ENCODE measurements at places on chromosomes 2 and 18. TPM values are rescaled to one million over a fixed set of nuclear protein-coding genes. Genes with fewer than 3 reads are reported as not detected.

- peak overlapping the region; percentile 21 for H3K4me3 ChIP-seq
- no peaks in the 10 kb centered on the region for H3K36me3 ChIP-seq
- H3K27ac ChIP-seq, result peak overlapping the region; percentile 62
- peak; percentile 81 for DNase-seq
Measured at GRCh38 chr2:145411493-145411892, 891.6 kb upstream of the ZEB2 start.

GRCh38 chr18:58515175-58515775 is 113.6 kb downstream of the ALPK2 start:
- H3K4me1 ChIP-seq, result no peaks in the 10 kb centered on the region
- no peaks in the 10 kb centered on the region for H3K36me3 ChIP-seq
- H3K27ac ChIP-seq, result no peak overlapping the region
- no peak for DNase-seq
- no peak overlapping the region for H3K4me3 ChIP-seq

DNA sequence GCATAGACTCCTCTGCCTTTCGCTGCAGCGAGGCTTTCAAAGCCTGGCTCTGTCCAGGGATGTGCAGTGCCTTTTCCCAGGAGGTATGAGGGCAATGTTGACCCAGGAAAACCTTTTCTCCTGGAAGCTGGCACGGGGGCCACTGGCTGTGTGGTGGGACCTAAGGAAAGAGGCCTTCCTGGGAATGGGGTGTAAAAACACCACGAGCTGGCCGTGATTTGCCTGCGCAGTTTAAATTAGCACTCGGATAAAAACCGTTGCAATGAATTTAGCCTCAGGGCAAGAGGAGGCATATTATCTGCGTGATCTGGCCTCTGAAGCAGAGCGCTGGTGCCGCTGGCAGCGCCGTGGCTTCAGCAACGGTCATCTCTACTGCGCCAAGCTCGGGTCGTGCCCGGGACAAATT is 3.0 kb downstream of the OSR1 start:
- no peak for DNase-seq
- H3K4me3 ChIP-seq, result no peak overlapping the region
- no peak overlapping the region for H3K27ac ChIP-seq
- H3K4me1 ChIP-seq, result peaks cover 58% of the 10 kb centered on the region
- peaks cover 97% of the 10 kb centered on the region for H3K27me3 ChIP-seq

DNA sequence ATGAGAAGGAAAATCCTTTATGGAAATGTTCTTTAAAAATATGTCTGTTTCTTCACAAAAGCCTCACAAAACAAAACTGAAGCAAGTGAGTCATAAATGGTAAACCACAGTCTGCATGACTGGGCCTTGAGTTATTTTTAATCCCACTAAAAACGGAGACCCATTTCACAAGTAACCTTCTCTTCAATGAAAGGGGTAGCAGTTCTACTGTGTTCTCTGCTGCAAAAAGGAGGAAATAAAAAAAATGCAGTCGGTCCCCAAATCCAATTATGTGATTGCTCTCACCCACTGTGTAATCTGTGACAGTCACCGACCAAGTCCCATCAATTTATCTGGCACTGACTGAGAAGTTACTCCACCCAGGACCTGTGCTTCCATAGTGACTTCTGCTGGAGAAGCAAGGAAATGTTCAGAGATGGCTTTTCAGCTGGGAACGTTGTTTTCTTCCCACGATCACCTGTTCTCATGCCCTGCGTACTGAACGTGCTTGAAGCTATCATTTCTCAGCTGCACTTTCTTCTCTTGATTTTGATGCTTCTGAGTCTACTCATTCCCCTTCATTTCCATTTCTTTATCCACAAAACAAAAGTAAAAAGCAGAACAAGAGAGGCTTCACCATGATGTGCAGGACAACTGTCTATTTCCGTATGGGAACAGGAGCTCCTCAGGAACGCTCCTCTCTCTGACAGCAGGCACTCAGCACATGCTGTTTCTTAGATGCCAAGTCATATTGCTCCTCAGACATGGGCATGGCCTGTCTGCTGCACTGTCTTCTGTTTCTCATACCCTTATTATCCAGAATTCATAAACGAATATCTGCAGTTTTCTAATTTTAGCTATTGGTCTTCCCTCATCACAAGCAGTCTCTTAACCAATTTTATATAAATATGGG is 80.0 kb upstream of the TMEM200C start:
- H3K36me3 ChIP-seq, result no peaks in the 10 kb centered on the region
- H3K27me3 ChIP-seq, result no peaks in the 10 kb centered on the region
- H3K4me1 ChIP-seq, result peaks cover 24% of the 10 kb centered on the region
- H3K4me3 ChIP-seq, result no peak overlapping the region
- DNase-seq, result peak; percentile 10

DNA sequence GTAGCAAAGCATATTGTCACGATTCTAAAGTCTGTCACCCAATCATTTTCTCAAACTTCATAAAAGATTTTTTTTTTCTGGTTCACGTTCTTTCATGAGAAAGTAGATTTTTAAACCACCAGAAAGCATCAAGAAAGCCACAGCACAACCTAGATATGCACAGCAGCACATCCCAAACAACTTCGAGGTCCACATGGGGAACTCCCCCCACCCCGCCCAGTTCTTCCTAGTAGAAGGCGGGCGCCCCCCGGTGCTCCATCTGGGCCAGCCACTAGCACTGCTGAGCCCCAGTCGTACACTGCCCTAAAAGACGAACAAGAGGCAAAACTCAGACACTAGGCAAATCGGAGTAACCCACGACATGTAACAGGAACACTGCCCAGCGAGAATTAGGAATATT is 15.5 kb downstream of the HDLBP start:
- no peak overlapping the region for H3K4me3 ChIP-seq
- no peaks in the 10 kb centered on the region for H3K27me3 ChIP-seq
- H3K36me3 ChIP-seq, result no peaks in the 10 kb centered on the region
- DNase-seq, result no peak

DNA sequence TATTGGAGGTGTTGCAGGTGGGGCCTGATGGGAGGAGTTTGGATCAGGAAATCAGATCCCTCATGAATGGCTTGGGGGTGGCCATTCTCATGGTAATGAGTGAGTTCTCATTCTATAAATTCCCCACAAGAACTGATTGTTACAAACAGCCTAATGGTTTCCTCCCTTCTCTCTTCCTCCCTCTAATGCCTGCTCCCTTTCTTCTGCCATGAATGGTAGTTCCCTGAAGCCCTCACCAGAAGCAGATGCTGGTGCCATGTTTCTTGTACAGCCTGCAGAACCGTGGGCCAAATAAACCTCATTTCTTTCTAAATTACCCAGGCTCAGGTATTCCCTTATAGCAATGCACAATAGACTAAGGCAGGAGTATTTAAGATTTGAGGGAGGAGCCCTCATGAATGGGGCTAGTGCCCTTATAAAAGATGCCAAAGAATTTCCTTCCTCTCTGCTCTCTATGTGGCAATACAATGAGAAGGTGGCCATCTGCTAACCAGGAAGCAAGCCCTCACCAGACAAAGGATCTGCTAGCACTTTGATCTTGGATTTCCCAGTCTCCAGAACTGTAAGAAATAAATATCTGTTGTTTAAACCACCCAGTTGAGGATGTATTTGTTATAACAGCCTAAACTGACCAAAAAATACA is 251.8 kb downstream of the ZEB2 start:
- H3K27ac ChIP-seq, result no peak overlapping the region
- H3K36me3 ChIP-seq, result no peaks in the 10 kb centered on the region
- H3K4me1 ChIP-seq, result no peaks in the 10 kb centered on the region
- no peak overlapping the region for H3K4me3 ChIP-seq

GRCh38 chr18:22628795-22629510 is 211.2 kb upstream of the CTAGE1 start:
- no peaks in the 10 kb centered on the region for H3K27me3 ChIP-seq
- no peak overlapping the region for H3K4me3 ChIP-seq
- no peaks in the 10 kb centered on the region for H3K4me1 ChIP-seq
- DNase-seq, result no peak

GRCh38 chr18:6795307-6795706 is 65.8 kb downstream of the ARHGAP28 start:
- no peak overlapping the region for H3K4me3 ChIP-seq
- no peaks in the 10 kb centered on the region for H3K36me3 ChIP-seq
- DNase-seq, result no peak
- H3K27me3 ChIP-seq, result no peaks in the 10 kb centered on the region

GRCh38 chr2:223870840-223871611 is 33.6 kb upstream of the AP1S3 start:
- no peak for DNase-seq
- peaks cover 15% of the 10 kb centered on the region for H3K36me3 ChIP-seq
- no peaks in the 10 kb centered on the region for H3K27me3 ChIP-seq
- H3K27ac ChIP-seq, result no peak overlapping the region
- H3K4me1 ChIP-seq, result peaks cover 2% of the 10 kb centered on the region

DNA sequence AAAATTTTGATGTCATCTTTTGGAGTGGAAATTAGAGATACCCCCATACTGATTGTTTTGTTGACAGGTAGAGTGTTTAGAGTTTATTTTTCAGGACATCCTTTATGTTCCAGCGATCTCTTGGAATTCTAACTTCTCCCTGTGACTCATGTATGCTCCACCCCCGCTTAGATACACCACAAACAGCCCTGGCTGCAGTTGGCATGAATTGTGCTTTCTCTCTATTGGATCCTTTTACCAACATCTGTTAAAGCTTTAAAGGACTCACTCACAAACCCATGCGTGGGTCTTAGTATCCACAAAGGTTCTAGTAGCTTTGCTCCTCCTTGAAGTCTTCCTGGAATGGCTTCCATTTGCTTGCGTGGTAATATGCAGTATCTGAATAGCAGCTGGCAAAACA is 409.5 kb upstream of the POU3F3 start:
- no peak overlapping the region for H3K27ac ChIP-seq
- DNase-seq, result no peak
- H3K4me1 ChIP-seq, result no peaks in the 10 kb centered on the region
- no peak overlapping the region for H3K4me3 ChIP-seq

GRCh38 chr18:59159265-59159664 is 19.6 kb downstream of the SEC11C start:
- H3K27ac ChIP-seq, result no peak overlapping the region
- H3K36me3 ChIP-seq, result peaks cover 5% of the 10 kb centered on the region
- no peak for DNase-seq
- no peaks in the 10 kb centered on the region for H3K27me3 ChIP-seq
- H3K4me1 ChIP-seq, result no peaks in the 10 kb centered on the region

DNA sequence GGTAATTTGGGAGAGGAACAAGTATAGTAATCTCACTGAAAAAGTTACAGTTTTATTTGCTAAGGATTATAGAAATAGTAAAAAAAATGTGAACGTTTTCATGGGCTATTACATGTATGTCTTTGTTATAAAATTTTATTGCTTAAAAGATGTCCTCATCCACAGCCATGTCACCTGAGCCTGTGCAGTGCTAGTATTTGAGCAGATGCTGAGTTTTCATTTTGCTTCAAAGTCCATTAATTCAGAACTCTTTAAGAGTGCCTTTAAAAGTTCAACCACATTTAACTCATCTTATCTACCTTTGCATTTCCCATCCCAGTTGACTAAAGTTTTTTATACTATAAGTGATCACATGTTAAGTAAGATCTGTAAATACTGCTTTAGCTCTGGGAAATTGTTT is 52.6 kb downstream of the DPP10 start:
- H3K27me3 ChIP-seq, result no peaks in the 10 kb centered on the region
- no peak for DNase-seq
- no peaks in the 10 kb centered on the region for H3K4me1 ChIP-seq
- H3K4me3 ChIP-seq, result no peak overlapping the region
- no peaks in the 10 kb centered on the region for H3K36me3 ChIP-seq
- no peak overlapping the region for H3K27ac ChIP-seq

- no peak overlapping the region for H3K27ac ChIP-seq
- no peaks in the 10 kb centered on the region for H3K27me3 ChIP-seq
- DNase-seq, result no peak
- H3K4me1 ChIP-seq, result no peaks in the 10 kb centered on the region
- no peak overlapping the region for H3K4me3 ChIP-seq
- peaks cover 8% of the 10 kb centered on the region for H3K36me3 ChIP-seq
Measured at GRCh38 chr18:9947248-9947647, 33.4 kb downstream of the VAPA start.

DNA sequence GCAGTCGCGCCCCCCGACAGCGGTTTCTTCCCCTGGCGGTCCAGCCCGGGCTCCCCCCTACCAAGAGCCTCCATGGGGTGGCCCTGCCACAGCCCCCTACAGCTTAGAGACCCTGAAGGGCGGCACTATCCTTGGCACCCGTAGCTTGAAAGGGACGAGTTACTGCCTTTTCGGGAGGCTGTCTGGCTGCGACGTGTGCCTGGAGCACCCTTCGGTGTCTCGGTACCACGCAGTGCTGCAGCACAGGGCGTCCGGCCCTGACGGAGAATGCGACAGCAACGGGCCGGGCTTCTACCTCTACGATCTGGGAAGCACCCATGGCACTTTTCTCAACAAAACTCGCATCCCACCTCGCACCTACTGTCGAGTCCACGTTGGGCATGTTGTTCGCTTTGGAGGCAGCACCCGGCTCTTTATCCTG is 475 bp downstream of the SLC4A1AP start:
- peaks cover 19% of the 10 kb centered on the region for H3K4me1 ChIP-seq
- peaks cover 6% of the 10 kb centered on the region for H3K36me3 ChIP-seq
- no peaks in the 10 kb centered on the region for H3K27me3 ChIP-seq
- DNase-seq, result no peak
- H3K27ac ChIP-seq, result peak overlapping the region; percentile 75

DNA sequence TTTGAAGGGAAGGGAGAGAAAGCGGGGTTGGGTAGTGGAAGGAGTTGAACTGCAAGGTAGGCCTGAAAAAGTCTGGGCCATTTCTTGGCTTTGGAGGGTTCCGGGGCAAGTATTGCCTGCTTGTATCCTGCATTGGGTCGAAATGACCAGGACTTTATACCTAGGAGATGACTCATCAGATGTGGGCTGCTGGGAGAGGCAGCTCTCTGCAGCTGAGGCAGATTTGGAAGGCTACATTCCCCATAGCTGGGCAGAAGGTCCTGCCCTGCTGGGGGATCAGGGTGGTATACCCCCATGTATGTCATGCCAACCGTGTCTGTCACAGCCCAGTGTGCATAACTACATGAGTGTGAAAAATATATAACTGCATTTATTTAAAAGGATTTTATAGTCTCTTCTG is 171.8 kb upstream of the SPRED2 start:
- H3K4me1 ChIP-seq, result peaks cover 58% of the 10 kb centered on the region
- H3K36me3 ChIP-seq, result no peaks in the 10 kb centered on the region
- DNase-seq, result no peak
- H3K27ac ChIP-seq, result no peak overlapping the region

- peaks cover under 1% of the 10 kb centered on the region for H3K4me1 ChIP-seq
- no peak for DNase-seq
- H3K27me3 ChIP-seq, result no peaks in the 10 kb centered on the region
- no peak overlapping the region for H3K4me3 ChIP-seq
Measured at GRCh38 chr2:217393585-217394032, 533.7 kb upstream of the TNP1 start.

GRCh38 chr2:195411219-195411687 is 245.8 kb upstream of the SLC39A10 start:
- H3K4me3 ChIP-seq, result no peak overlapping the region
- H3K4me1 ChIP-seq, result peaks cover 12% of the 10 kb centered on the region
- no peaks in the 10 kb centered on the region for H3K36me3 ChIP-seq
- H3K27ac ChIP-seq, result no peak overlapping the region
- DNase-seq, result no peak

- H3K36me3 ChIP-seq, result no peaks in the 10 kb centered on the region
- no peaks in the 10 kb centered on the region for H3K27me3 ChIP-seq
- DNase-seq, result no peak
- no peak overlapping the region for H3K4me3 ChIP-seq
- H3K4me1 ChIP-seq, result peaks cover 3% of the 10 kb centered on the region
Measured at GRCh38 chr2:44250376-44250775, 24.9 kb upstream of the SLC3A1 start.

GRCh38 chr2:113930448-113930847 is 40.6 kb downstream of the ACTR3 start:
- no peaks in the 10 kb centered on the region for H3K4me1 ChIP-seq
- no peak overlapping the region for H3K27ac ChIP-seq
- H3K4me3 ChIP-seq, result no peak overlapping the region

The MTHFD2 gene
- total RNA-seq, result 17.4 TPM

The MALL gene
- not detected for total RNA-seq

The SAG gene
- total RNA-seq, result 0.17 TPM

The CDK15 gene
- total RNA-seq, result not detected

The DSG4 gene
- not detected for total RNA-seq

The FBXO15 gene
- 3.7 TPM for total RNA-seq
